K562 (cell line): ENCODE measurements at places on chromosomes 6 and 20. TPM values are rescaled to one million over a fixed set of nuclear protein-coding genes. Genes with fewer than 3 reads are reported as not detected.

Gene SAMD10
- total RNA-seq, result 12.1 and 15.2 TPM in 2 replicates

Gene MUCL3
- not detected in 2 replicates for total RNA-seq

Gene HLA-G
- not detected in 2 replicates for total RNA-seq

Gene ADGRB3
- total RNA-seq, result 3.9 and 4.7 TPM in 2 replicates

Gene RPRD1B
- total RNA-seq, result 34.8 and 36.9 TPM in 2 replicates

Gene BFSP1
- 0.29 and 0.40 TPM in 2 replicates for total RNA-seq

Gene MRPS18A
- 102 and 104 TPM in 2 replicates for total RNA-seq

Gene MEI4
- not detected in 2 replicates for total RNA-seq

- no peak for DNase-seq
- H3K36me3 ChIP-seq, result no peaks in the 10 kb centered on the region
- no peak overlapping the region for H3K4me3 ChIP-seq
- H3K27ac ChIP-seq, result no peak overlapping the region
These were observed 138.5 kb downstream of the RCAN2 start for GRCh38 chr6:46352541-46353268.

DNA sequence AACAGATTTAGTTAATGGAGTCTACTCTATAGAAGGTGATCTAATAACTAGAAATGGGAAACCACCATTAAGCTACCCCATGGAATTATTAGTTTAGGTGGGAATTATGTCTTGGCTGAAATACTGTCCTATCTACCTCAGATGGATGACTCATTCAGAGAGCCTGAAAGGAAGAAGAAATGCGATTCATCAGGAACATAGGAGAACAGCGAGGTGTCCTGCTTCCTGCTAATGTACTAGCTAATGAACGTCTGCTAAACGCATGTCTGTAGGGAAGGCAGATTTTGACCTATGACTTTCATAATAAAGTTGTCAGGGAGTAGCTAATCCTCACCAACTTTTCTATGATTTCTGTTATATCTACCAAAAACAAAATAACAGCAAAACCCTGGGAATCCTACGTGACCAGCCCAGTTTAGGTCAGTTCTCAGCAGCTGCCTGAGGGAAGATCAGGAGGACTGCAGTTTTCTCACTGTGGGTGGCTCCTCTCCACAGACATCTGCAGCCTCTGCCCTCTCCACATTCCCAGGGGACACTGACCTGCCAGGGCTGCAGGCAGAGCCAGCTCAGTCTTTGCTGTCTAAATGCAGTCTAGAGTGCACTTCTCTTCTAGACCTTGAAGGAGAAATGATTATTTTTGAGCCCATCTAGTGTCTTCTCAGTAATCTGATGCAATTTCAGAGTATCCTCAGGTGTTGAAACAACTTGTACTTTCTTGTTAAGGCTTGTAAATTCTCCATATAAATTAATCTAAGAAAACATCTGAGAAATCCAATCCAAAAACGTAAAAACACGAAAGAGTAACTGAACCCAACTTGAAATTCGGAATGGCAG lies 18.1 kb upstream of the SFT2D1 start:
- peaks cover 19% of the 10 kb centered on the region; the same call in 2 of the 3 replicates for H3K36me3 ChIP-seq
- no peaks in the 10 kb centered on the region for H3K4me1 ChIP-seq
- H3K27ac ChIP-seq, result no peak overlapping the region
- peaks cover 8% of the 10 kb centered on the region for H3K27me3 ChIP-seq

GRCh38 chr20:19426356-19426755 lies 213.9 kb downstream of the SLC24A3 start:
- H3K4me3 ChIP-seq, result no peak overlapping the region
- H3K27me3 ChIP-seq, result no peaks in the 10 kb centered on the region; the same call in 2 of the 3 replicates
- H3K4me1 ChIP-seq, result no peaks in the 10 kb centered on the region; the same call in 1 of the 2 replicates
- DNase-seq, result no peak
- no peak overlapping the region for H3K27ac ChIP-seq

DNA sequence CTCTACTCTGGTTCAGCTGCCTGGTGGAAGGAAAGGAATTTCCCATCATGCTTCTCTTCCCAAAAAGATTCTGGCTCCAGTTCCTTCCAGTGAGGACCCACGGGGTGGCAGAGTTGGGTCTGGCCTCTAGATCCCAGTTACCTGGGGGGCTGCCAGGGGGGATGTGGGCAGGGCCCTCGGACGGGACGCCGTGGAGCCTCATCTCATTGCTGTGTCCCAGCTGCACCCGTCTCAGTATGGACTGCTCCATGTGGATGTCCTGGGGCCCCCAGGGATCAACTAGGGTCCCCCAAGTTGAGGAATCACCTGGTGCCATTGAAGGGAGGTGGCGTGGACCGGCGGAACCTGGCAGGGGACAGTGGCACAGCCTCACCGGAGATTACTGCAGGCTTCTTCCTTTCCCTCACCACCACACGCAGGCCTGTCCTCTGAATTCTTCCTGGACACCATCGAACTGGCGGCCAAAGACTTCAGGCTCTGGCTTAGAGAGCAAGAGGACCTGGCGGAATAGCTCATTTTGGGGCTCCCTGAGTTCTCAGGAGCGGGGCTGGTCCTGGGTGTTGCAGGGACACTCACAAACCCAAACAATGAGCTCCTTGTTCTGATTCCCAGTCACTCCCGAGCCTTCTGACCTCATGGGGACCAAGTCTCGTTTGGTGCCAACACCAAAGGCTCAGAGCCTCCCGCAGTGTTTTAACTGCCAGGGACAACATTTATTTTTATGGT lies 8.5 kb downstream of the ZBP1 start:
- H3K4me1 ChIP-seq, result peaks cover 3% of the 10 kb centered on the region; the same call in 1 of the 2 replicates
- H3K27me3 ChIP-seq, result peaks cover 63% of the 10 kb centered on the region
- no peak overlapping the region for H3K4me3 ChIP-seq
- H3K36me3 ChIP-seq, result no peaks in the 10 kb centered on the region
- DNase-seq, result no peak

DNA sequence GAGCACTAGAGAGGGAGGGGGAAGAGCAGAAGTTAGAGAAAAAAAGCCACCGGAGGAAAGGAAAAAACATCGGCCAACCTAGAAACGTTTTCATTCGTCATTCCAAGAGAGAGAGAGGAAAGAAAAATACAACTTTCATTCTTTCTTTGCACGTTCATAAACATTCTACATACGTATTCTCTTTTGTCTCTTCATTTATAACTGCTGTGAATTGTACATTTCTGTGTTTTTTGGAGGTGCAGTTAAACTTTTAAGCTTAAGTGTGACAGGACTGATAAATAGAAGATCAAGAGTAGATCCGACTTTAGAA lies 2.0 kb downstream of the ID4 start:
- DNase-seq, result no peak
- no peaks in the 10 kb centered on the region for H3K27me3 ChIP-seq
- H3K36me3 ChIP-seq, result no peaks in the 10 kb centered on the region
- no peak overlapping the region for H3K4me3 ChIP-seq

DNA sequence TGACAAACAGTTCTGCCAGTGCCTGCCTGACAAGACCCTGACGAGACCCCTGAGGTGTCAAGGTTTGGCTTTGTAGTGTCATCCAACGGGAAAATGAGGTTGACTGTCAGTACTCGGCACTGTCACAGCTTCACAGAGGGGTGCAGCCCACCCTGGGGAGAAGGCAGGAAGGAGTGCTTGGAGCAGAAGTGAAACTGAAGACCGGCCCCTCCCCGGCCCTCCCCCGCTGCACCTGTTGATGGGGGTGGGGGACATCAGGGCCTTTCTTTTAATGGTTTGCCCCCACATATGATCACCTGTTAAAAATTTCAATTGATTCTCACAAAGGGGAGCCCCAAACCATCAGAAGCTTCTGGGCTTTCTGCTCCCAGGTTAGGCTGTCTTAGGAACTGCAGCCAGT lies 6.8 kb downstream of the PMEPA1 start:
- no peaks in the 10 kb centered on the region for H3K4me1 ChIP-seq
- H3K27me3 ChIP-seq, result peaks cover 50% of the 10 kb centered on the region
- no peak for DNase-seq
- H3K4me3 ChIP-seq, result no peak overlapping the region
- H3K36me3 ChIP-seq, result no peaks in the 10 kb centered on the region

GRCh38 chr6:134925800-134926199 lies 24.1 kb downstream of the ALDH8A1 start:
- H3K27me3 ChIP-seq, result peaks cover 27% of the 10 kb centered on the region
- H3K4me1 ChIP-seq, result no peaks in the 10 kb centered on the region
- no peak overlapping the region for H3K27ac ChIP-seq
- no peak for DNase-seq
- no peak overlapping the region for H3K4me3 ChIP-seq

- H3K36me3 ChIP-seq, result peaks cover 54% of the 10 kb centered on the region
- H3K4me3 ChIP-seq, result peak overlapping the region; percentile 64
- H3K27me3 ChIP-seq, result no peaks in the 10 kb centered on the region
- peaks cover 41% of the 10 kb centered on the region for H3K4me1 ChIP-seq
- peak; percentile 92 for DNase-seq
- peak overlapping the region; percentile 94 for H3K27ac ChIP-seq
These were observed 578 bp downstream of the RGL2 start for GRCh38 chr6:33297956-33298772.

GRCh38 chr20:62815066-62815991 lies 1.5 kb upstream of the COL9A3 start:
- H3K27ac ChIP-seq, result no peak overlapping the region
- H3K4me3 ChIP-seq, result no peak overlapping the region
- DNase-seq, result peak; percentile 55
- peaks cover 23% of the 10 kb centered on the region; the same call in 2 of the 3 replicates for H3K36me3 ChIP-seq
- no peaks in the 10 kb centered on the region; the same call in 2 of the 3 replicates for H3K27me3 ChIP-seq
- peaks cover 82% of the 10 kb centered on the region for H3K4me1 ChIP-seq

DNA sequence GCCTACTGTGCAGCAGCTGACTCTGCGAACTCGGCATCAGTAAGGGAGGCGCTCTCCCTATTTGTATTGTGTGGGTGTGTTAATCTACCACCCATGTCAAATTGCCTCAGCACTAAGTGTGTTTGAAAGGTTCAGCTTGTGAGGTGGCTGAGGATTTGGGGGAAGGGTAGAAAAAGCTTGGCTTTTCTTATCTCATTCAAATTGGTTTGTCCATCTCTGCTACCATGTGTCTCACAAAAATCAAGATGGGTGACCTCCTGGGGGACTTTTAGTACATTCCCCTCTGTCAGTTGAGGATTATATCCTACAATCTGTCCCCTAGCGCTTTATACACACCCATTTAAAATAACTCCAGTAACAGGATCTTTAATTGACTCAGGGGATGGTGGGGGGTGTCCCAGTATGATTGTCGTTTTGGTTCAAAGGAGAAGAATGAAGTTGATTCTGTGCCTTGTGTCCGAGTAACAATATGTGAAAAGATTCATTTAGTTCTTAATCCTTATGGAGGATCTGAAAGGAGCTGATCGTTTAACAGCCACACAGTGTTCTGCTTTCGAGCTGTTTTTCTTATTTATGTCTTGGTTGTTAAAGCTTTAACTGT lies 609.6 kb downstream of the PKHD1 start:
- no peaks in the 10 kb centered on the region for H3K27me3 ChIP-seq
- H3K4me3 ChIP-seq, result no peak overlapping the region
- no peaks in the 10 kb centered on the region for H3K36me3 ChIP-seq
- H3K4me1 ChIP-seq, result no peaks in the 10 kb centered on the region
- DNase-seq, result no peak

GRCh38 chr6:3292431-3293197 lies 33.9 kb downstream of the PSMG4 start:
- H3K27ac ChIP-seq, result no peak overlapping the region
- H3K27me3 ChIP-seq, result no peaks in the 10 kb centered on the region
- H3K36me3 ChIP-seq, result no peaks in the 10 kb centered on the region
- DNase-seq, result no peak
- peaks cover 48% of the 10 kb centered on the region for H3K4me1 ChIP-seq

DNA sequence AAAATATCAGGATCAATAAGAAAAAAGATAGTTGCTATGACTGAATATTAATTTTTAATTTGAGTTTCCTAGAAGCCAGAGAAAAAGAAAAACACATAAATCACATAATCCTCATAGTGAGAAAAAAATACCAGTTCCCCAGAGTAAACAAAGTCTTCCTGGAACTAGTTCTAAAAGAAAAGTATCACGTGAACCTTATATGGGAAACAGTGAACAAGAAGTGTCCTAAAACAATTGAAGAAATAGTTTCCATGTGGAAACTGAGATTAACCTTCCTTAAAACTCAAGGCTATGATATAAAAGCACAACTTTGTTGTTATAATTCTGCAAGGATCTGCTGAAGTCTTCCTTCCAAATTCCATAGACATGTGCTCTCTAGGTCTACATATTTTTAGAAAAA lies 50.6 kb downstream of the RCAN2 start:
- H3K36me3 ChIP-seq, result no peaks in the 10 kb centered on the region
- no peak overlapping the region for H3K27ac ChIP-seq
- DNase-seq, result no peak
- H3K27me3 ChIP-seq, result no peaks in the 10 kb centered on the region
- no peak overlapping the region for H3K4me3 ChIP-seq

- DNase-seq, result no peak
- H3K4me1 ChIP-seq, result no peaks in the 10 kb centered on the region
- H3K27ac ChIP-seq, result no peak overlapping the region
- no peaks in the 10 kb centered on the region for H3K36me3 ChIP-seq
These were observed 31.2 kb downstream of the SRSF3 start for GRCh38 chr6:36625158-36625919.

DNA sequence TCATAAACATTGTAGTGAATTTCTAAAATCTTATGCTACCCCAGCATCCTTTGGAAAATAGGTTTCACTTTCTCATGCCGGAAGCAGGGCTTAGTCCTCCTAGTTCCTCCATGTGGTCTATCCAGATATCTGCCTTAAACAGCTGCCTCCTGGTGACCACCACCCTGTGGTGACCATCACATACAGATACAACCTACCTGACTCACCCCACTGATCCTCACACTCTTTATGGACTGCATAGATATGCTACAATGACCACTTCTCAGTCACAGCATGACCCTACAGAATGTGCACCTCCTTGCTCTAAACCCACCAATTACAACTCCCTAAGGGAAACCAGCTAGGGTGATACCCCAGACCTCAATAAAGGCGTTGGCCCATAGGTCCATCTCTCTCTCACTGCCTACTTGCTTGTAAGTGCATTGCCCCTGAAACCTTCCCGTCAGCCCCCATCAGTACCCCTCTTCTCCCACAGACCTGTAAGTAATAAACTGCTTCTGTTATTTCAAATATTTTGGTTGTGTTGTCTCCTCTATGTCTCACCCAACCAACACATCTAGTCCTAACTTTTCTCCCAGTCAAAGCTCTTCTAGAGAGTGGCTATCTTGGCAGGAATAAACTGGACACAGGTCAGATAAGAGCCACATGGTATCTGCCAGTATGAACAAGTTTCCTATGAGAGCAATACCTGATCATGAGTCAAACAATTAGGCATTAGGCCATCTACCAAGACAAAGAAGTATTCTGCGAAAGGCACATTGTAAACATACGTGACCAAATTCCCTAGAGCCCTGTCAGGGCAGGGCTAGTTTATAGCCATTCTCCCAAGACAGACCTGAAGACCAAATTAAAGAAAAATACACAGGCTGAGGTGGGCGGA lies 39.4 kb upstream of the PLEKHG1 start:
- no peaks in the 10 kb centered on the region for H3K36me3 ChIP-seq
- DNase-seq, result peak; percentile 66
- H3K27me3 ChIP-seq, result no peaks in the 10 kb centered on the region
- H3K4me3 ChIP-seq, result no peak overlapping the region; the same call in 1 of the 2 replicates
- peaks cover 3% of the 10 kb centered on the region; the same call in 2 of the 3 replicates for H3K4me1 ChIP-seq

DNA sequence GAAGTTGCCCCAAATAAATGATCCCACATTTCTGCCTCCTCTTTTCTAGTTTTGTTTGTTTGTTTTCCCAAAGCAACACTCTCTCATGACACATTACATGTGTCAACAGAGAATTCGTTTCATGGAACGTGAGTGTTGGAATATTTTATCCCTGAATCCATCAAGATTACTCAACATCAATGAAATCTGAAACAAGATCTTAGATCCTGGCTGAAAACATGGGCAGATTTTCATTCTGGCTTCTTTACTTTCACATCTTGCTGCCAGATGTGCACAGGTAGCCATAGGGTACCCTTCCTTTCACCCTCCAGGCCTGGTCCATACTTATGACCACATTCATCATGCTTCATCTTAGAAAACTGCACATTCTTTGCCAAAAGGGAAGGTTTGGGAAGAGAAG lies 347.0 kb downstream of the DOK5 start:
- H3K4me1 ChIP-seq, result no peaks in the 10 kb centered on the region
- H3K27me3 ChIP-seq, result no peaks in the 10 kb centered on the region
- no peak overlapping the region for H3K4me3 ChIP-seq
- DNase-seq, result no peak
- H3K36me3 ChIP-seq, result no peaks in the 10 kb centered on the region
- no peak overlapping the region for H3K27ac ChIP-seq
